ENCODE measurements at places on chromosomes 11 and 22.
A peak's percentile ranks its signal among the peaks of the same experiment; 100 is the strongest.

- peak; percentile 18 for DNase-seq
Measured at GRCh38 chr11:66080055-66080817, 10.2 kb downstream of the PACS1 start.

DNA sequence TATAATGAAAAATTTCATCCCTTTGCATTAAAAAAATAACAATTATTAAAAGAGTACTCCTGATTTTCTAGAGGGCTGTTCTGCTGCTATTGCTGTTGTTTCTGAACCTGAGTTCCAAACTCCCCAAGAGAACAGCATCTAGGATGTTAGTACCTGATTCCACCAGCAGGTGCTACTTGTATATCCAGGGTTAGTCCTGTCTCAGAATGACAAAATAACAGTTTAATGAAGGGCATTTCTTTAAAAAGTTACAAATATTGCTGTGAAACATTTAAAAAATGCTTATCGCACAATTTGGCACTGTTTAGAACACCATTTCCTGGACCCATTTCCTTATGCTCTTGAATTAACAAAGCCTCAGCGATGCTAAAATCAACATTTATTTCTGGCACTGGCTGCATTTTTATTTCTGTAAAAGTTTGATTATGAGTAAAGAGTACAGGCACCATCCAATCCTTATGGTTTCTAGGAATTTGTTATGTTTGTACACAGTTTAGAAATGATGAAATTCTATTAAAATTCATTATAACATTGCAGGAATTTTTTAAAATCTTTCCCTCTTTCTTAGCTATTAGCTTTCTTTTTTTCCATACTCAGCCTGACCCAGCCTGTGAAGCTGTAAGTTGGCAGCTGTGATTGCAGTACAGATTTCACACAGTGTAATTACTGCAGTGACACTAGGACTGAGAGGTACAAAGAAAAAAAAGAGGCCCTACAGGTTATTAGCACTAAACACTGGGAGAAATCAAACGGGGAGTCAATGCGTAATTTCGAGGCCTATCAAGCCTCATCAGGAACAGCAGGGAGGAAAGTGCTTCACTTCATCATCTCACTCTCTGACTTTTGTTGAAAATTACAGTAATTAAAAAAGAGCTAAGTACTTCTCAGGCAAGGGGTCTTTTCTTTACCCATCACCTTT is 208.8 kb downstream of the DCDC1 start:
- DNase-seq = no peak

- no peak for DNase-seq
Measured at GRCh38 chr11:209275-210121, 2.0 kb downstream of the RIC8A start.

GRCh38 chr22:40499209-40499623 is 128.8 kb downstream of the SGSM3 start:
- DNase-seq = peak; percentile 93

GRCh38 chr11:14449302-14449714 is 50.3 kb downstream of the COPB1 start:
- no peak for DNase-seq

GRCh38 chr11:77968337-77968736 is 26.1 kb downstream of the INTS4 start:
- DNase-seq = no peak

DNA sequence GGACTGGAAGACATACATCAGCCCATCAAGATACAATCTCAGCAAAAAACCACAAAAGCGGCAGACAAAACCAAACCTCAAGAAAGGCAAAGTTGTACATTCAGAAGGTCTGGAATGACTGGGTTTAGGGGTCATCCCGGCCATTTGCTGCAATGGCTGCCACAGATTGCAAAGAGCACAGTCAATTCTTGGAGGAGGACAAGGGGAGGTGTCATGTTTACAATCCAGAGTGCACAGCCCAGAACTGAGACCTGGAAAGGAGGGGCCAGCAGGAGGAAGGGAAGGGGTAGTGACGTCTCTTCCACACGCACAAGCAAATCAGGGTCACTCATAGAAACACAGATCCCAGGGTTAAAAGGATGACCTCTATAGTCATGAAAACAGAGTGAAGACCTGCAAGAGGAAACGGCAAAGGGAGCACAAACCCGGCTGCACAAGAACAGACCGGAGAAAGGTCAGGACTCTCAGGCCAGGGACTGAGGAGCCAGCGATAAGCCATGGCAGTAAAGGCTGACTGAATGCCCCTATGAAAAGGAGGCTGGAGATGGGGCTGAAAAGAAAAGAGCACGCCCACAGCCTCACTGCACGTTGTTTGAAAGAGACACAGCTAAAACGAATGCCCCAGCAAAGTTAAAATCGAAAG is 18.2 kb upstream of the MUC5AC start:
- DNase-seq = no peak

GRCh38 chr11:87849216-87849615 is 326.0 kb downstream of the RAB38 start:
- no peak for DNase-seq

- no peak for DNase-seq
Measured at GRCh38 chr22:22738959-22739585, 94.7 kb downstream of the GGTLC2 start.

DNA sequence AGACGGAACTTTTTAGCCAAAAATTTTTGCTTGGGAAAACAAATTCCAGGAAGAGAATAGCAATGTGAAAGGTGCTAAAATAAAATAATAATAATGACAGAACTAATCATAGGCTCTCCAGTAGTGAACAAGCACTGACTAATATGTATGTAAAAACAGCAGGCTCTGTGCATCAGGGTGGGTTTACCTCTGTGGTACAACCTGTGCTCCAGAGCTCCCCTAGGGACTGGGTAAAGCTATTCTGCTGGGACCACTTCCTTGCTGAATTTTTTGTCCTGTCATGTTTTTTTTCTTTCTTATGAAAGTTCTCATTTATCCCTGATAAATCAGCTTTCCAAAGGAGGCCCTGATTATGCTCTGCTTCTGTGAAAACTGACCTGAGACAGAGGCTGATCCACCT is 18.8 kb downstream of the LUZP2 start:
- DNase-seq = no peak

DNA sequence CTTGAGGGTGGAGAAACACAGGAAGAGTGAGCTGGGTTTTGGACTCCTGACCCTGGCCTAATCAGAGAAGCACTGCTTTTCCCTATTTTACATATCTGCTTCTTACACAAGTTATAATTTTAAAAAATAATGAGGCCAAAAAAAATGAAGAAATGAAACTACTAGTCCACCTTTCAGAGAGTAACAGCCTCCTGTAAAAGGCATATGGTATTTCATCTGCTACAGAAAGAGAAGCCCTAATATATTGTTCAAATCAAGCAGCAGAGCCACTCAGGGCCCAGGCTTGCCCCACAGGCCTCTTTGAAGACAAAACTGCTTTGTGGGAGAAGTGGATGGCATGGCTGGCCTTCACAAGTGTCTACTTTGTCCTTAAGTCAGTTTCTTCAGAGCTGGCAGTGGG is 10.0 kb downstream of the DIXDC1 start:
- no peak for DNase-seq

- DNase-seq = no peak
Measured at GRCh38 chr11:4865855-4866254, 15.8 kb upstream of the OR51T1 start.

DNA sequence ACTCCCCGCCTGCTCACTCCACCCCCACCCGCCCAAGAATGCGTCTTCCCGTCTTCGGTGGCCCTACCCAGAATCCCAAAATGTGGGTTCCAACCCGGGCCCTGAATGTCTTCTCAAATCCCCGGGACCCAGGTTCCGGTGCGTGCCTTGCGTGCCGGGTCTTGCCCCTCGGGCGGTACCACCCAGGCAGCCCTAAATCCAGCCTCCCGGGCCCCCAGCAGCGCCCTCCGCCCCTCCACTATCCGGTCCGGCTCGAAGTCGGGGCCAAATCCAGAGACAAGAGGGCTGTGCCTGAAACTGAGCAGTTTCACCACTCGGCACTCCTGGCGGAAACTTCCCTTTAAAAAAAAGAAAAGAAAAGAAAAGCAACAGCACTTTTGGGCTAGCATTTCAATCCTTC is 16.3 kb upstream of the CCT8L2 start:
- no peak for DNase-seq

GRCh38 chr22:44479662-44480061 is 18.4 kb downstream of the RTL6 start:
- DNase-seq = no peak

- DNase-seq = no peak
Measured at GRCh38 chr11:12754582-12755234, 80.5 kb downstream of the TEAD1 start.

DNA sequence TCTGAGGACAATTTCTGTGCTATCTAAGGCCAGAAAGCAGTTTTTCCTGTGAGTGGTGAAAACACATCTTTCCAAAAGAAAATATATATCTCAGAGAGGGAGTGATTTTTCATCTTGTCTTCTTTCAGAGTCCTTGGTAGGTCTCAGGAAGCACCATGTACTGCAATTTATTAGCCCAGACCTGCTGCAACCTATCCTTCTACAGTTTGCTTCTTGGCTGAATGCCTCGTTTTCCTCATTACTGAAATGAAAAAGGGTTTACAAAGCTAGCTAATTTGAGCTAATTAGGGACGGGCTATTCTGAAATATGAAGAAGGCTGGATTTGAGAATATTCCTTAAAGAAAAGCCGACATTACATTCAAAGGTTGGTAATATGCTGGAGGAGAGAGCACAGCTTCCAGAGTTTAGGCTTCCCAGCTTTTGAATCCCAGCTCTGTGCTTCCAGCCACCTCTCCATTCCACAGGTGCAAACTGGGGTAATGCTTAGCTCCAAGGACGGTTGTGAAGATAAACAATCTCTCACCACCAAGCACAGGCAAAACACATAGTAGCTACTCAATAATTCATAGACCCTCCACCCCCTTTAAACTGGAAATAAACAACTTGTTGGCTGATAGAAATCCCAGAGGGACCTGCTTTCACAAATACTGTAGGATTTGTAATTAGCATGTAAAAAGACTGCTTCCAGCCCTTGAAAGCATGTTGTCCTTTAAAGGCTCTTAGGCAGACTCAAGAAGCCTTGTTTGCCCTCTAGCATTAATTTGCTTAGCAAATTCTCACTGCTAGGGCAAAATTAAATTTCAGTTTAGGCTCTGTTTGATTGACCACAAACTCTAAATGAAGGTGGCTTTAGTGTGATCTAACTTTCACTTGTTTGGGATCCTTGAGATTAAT is 24.5 kb upstream of the SESN3 start:
- no peak for DNase-seq

GRCh38 chr11:85751724-85752123 is 59.2 kb downstream of the SYTL2 start:
- no peak for DNase-seq

Data from SW 1271 (cell line).